ENCODE measurements at places on chromosomes 11 and 22. TPM values are rescaled to one million over a fixed set of nuclear protein-coding genes. Genes with fewer than 3 reads are reported as not detected.

SHISA8 gene
- total RNA-seq: not detected

IFITM10 gene
- 0.49 TPM for total RNA-seq

BLID gene
- not detected for total RNA-seq

TMPRSS4 gene
- total RNA-seq: not detected

ZNF215 gene
- total RNA-seq: 3.3 TPM

PHOX2A gene
- total RNA-seq: not detected

CST6 gene
- total RNA-seq: not detected

OR8G5 gene
- not detected for total RNA-seq

DNA sequence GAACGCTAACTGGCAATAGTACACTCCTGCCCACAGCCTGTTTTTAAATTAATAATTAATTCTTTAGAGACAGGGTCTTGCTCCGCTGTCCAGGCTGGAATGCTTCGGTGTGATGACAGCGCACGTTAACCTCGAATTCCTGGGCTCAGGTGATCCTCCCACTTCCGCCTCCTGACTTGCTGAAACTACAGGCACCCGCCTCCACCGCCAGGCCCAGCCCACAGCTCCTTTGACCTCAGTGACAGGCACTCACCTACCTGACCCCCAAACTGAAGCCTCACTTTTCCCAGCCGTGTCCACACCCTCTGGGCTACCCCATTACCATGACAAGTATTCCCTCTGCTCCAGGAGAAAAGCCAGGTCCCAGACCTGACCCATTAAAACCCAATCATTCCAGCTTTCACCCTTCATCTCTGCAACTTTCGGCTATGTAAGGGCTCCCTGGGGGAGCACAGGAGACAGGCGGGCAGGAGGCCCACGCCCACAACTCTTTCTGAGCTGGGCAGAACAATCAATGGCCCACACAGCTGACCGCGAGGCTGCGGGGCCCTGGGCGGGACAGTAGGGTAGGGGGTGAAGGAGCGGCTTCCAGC, 730 bp downstream of the LMNTD2 start:
- DNase-seq: no peak

- DNase-seq: no peak
These were observed 12.2 kb downstream of the TXN2 start for GRCh38 chr22:36469094-36469710.

DNA sequence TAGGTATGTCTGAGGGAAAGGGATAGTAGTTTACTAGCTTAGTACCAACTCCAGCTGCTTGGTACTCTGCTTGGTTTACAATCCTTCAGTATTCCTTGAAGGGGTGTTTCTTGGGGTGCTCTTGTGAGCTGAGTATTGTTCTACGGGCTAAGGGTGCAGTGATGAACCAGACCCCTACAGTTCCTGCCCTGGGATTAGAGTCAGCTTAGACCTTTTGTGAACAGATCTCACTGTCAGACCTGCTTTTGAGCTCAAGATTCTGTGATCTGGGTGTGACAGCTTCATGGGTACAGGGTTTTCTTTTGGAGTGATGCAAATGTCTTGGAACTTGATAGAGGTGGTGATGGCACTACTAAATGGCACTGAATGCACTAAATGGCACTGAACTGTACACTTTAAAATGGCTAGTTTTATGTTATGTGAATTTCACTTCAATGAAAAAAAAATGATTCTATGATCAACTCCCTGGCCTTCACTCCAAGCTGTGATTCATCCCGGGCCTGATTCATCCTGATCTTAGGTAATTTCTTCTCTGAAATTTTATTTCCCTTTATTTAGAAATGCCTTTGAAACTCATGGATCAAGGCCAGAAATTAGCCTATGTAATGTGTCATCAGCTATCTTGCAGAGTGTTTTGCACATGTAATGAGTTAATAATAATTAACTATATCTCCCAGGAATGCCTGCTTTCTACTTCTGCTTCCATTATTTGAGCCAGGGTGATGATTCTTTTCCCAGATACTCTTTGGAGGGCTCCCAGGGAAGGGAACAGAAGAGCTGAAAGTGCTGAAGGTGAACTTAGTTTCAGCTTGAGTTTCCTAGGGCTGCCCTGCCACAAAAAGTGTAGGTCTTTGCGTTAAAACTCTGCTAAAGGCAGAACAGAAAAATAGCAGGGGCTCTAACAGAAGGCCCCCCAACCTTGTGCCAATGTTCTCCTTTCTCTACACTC, 87.9 kb downstream of the NCAM1 start:
- no peak for DNase-seq

DNA sequence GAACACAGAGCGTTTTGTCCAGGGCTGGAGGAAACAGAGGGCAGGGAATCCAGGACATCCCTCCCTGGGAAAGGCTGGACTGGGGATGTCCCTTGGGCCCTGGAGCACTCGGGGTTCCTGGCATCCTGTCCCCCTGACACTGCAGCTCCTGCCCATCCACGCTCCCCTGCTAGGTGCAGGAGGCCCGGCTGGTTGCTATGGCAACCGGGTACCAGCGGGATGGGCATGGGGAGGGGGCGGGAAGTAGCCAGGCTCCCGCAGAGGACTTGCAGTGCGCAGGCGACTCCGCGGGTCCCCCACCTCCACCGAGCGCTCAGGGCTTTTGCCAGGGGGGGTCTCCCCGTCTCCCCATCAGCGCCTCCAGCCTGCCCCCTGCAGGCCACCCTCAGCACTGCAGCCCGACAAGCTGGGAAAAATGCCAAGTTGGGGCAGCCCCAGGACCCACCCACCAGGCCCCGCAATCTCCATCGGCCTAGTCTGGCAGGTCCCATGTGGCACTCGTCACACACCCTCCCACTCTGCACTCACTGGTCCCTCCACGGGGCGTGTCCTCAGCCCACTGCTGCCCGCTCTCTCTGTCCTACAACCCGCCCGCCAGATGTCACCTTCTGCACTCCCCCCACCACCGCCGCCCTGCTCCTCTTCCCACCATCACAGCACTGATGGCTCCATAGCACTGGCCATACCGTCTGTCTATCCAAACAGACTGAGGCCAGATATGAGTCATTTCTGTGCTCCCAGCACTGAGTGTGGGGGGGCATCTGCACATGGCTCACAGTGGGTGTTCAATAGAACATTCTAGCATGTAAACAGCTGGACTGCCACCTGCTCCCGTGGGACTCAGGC, 31.5 kb downstream of the KIAA0930 start:
- DNase-seq: no peak

GRCh38 chr22:27194096-27194748, 536.8 kb downstream of the MIAT start:
- DNase-seq: peak; percentile 22

DNA sequence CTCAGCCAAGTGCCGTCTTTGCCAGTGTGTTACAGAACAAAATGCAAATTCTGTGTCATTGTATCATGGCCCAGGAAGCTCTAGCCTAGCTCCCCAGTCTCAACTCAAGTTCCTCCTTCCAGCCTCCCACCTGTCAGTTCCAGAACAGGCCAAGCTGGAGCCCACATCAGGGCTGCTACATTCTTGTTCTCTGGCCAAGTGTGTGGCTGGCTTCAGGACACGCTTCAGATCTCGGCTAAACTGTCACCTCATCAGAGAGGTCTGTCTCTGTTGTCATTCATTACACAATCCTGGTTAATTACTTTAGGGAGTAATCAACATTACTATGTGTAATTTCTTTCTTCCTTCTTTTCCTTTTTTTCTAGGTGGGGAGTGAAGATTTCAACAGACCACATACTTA, 347.0 kb upstream of the SYN3 start:
- no peak for DNase-seq

DNA sequence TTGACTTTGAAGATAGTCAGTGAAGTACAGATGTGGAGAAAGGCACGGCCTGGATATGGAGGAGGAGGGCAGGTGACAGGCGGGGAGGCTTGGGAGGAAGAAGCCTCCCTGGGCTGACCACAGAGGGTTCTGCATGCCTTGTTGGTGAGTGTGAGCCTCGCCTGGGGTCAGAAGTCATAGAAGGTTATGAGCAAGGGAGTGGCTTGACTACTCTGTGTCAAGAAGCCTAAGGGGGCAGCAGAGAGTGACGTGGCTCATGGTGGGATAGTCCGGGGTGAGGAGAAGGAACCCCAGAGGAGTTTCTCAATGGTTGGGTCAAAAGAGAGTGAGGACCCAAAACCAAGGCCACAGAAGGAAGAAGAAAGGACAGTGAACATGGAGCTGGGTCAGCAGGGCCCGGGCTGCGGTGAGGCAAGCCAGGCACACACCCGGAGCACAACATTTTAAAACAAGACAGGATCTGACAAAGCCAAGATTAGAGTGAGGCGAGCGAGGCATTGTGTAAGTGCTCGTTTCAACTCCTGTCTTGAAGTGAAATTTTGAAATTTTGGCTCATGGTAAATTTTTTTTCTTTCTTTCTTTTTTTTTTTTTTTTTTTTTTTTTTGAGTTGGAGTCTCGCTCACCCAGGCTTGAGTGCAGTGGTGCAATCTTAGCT, 31.9 kb downstream of the PDGFB start:
- DNase-seq: no peak

DNA sequence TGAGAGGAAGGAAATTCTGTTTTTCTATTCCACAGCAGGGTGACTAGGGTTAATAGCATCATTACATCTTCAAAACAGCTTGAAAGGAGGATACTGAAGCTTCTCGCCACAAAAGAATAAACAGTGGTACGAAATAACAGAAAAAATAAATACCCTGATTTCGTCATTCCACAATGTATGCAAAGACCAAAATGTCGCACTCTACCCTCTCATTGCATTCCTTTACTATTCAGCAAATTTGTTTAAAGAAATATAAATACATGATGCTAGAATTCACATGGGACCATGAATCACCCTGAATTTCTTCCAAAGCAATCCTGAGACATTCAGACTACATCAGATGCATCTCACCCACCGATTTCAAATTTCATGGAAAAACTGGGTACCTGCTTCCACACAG, 112.3 kb upstream of the TOP3B start:
- no peak for DNase-seq
